Sigmoid colon (tissue), 7 donors: ENCODE measurements at places on chromosomes 2 and 18. TPM values are rescaled to one million over a fixed set of nuclear protein-coding genes. Genes with fewer than 3 reads are reported as not detected.

DNA sequence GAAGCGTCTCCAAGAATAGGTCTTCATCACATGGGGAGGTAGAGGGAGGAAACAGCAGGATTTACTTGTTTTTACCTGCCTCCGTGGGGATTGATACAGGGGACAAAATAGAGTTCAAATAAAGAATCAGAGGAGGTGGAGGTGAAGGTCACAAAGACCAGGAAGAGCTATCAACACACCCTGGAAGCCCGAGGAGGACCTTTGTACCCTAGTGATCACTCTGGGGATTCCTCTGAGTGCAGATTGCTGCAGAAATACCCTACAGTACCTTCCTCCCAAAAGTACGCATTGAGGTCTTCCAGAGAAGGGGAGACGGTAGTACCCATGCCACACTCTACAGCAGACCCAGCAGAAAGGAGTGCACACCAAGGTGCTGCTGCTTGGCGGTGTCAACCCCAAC, 44.9 kb downstream of the OSR1 start:
- no peak for DNase-seq

- DNase-seq, result no peak
Observed at GRCh38 chr2:81734981-81735380, 1430.4 kb upstream of the LRRTM1 start.

DNA sequence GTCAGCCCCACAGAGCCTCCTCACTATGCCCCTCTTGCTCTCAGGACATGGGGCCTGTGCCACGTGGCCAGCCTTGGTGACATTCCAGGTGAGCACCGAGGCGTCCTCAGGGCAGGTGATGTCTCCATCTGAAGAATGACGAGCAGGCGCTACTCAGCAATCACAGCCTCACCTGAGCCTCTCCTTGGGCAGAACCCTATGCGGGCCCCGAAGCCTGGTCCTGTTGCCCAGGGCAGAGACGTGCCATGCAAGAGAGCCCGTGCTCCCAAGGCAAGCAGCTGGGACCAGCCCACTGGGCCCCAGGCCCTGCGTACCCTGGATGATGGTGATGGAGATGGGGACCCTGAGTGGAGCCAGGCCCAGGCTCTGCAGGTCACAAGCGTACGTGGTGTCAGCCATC, 32.5 kb upstream of the SELENOI start:
- no peak for DNase-seq

GRCh38 chr2:141927536-141927935, 203.3 kb downstream of the LRP1B start:
- DNase-seq, result no peak

DNA sequence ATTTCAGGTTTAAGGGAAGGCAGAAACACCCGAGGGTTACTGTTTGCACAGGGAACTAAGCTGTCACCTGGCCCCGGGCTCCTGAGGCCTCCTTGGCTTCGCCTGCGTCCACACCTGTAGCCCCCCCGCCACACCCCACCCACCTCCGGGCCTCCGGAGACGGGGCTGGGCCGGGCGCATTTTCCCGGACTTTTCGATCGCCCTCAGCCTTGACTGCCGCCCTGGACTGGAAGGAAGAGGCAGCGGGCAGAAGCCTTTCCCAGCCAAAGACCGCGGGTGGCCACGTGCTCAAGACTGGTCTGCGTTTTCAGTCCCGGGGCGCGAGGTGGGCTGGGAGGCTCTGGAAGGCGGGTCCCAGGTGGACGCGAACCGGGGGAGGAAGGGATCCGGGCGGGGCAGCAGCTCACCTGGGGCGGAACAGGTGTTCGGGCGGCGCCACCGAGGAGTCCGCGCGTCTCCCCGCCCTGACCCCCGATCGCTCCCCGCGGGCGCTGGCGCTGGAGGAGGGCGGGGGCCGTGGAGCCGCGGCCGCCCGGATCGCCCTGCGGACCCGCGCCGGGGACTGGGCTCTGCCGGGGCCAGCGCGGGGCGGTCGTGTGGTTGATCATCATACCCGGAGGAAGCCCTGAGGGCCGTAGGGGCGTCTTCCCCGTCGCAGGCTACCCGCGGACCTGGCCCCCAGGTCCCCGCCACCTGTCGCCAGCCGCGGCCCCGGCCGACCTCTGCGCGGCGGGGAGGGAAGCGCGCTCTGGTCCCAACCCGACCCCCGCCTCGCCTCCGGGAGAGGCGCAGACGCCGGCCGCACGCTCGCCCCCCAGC, 3.2 kb downstream of the ID2 start:
- peak; percentile 83 for DNase-seq

GRCh38 chr2:47301731-47302130, 101.2 kb upstream of the MSH2 start:
- DNase-seq, result no peak

DNA sequence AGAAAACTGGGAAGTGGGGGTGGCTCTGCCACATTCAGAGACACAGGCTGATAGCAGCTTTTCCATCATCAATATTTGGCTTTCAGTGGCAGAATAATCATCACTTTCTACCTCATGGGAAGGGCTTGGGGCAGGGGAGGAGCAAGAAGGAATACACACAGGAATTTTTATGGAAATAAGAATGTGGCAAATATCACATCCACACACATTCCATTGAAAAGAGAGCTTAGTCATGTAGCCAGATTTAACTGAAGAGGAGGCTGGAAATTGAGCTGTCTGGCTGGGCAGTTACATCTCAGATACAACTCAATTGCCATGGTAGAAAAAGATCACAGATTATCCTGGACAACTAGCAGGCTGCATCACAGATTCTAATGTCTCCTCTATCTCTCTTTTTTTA, 1474.0 kb upstream of the ACVR2A start:
- DNase-seq, result no peak

DNA sequence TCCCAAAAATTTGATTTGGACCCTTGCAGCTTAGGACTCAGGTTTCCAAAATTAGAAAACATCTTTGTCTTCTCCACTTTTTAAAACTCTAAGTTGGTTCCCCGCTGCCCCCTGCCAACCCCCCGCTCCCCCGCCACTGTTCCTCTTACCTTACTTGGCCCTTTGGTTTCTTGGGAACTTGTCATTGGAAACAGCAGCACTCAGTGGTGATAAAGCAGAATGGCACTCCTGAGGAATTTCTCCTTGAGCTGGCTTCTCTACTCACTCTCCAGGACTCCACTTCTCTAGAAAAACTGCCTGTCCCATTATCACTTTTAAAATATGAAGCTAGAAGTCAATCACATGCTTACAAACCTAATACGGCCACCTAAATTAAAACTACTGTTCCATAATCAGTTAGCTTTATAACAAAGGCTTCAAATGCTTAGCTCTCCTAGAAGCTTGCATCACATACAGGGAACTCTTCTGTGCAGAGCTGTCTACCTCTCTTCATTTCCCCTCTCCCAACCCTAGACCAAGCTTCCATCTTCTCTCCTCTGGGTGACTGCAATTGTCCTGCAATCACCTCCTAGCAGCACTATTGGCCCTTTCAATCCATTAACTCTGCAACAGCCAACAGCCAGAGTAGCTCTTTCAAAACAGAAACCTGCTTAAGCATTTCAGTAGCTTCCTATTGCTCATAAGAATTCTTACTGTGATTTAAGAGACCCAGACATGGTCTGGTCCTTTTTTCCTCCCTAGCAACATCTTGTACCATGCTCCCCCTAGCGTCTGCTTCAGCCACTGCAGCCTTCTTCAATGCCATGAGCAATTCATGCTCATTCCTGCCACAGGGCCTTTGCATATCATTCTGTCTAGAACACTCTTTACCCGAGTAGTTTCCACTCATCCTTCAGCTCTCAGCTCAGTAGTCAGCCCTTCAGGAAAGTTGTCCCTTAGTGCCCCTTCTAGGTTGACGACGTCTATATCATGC, 15.2 kb upstream of the PLEKHM3 start:
- DNase-seq, result peak; percentile 83

Gene NEU2
- total RNA-seq, result not detected

GRCh38 chr18:48393776-48394175, 15.4 kb downstream of the ZBTB7C start:
- DNase-seq, result no peak

DNA sequence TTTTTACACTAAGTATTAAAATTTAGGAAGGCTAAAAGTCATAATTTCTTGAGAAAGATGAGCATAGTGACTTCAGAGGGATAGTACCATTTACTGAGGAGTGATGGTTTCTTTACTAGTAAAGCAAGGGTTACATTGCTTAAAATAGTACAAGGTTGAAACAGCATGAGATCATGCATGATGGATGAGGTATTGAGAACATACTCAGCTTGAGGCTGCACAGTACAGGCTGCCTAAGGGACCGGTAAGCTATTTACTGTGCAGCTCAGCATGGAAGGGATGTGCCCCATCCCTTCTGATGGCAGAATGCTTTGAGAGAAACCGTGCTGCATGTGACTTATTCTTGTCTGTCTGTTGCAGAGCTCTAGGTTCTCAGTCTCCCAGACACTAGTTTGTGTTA, 122.1 kb downstream of the EML6 start:
- no peak for DNase-seq

DNA sequence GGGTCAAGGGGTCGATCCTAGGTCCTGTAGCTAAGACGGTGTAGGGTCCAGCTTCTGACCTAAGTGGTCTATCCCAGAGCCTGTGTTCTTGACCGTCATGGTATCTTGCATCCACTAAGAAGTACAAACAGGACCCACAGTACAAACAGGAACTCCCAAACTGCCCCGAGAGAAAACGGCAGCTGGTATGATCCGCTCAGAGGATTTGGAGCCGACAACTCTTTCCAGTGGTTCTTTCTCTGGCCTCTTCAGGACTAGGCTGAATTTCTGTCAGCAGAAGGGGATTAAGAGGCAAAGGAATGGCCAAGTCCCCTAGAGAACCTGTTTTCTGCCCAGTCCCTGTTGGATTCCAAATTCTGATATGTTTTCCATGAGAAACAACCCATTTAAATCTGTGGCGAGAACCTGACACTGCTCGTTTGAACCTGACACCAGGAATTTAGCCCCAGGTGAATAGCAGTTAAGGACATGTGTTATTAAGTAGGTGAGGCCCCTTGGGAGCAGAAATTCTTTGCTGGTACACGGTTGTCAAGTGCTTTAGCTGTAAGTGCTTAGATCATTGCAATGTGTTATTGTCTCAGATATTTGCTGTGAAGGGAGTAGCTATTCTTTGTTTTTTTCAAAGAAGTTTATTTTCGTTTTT, 50.5 kb upstream of the TXNDC2 start:
- no peak for DNase-seq

DNA sequence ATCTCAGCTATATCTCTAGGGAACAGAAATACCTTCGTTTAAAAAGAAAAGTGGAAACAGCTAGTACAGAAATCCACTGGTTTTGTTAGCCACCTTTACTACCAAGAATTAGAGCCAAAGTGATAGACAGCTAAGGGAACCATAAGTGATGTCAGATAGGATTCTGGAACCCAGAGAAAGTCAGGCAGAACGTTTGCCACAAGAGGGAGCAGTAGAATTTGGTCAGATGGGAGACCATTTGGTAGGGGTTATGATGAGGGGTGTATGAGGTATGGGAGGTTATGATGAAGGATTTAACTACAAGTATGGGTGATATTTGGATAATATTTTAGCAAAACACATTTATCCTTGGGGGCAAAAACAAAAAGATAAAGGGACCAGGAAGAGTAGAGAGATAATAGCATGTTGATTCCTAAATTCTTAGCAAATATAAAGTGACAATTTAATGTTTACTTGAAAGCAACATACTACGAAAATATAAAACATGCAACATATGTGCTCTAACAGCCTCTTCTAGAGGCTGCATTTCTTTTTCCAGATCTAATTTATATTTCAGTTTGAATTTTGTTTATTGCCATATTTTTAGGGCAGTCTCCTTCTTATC, 3.3 kb downstream of the SLC8A1 start:
- DNase-seq, result no peak

- DNase-seq, result no peak
Observed at GRCh38 chr2:122180972-122181371, 425.5 kb downstream of the TSN start.

DNA sequence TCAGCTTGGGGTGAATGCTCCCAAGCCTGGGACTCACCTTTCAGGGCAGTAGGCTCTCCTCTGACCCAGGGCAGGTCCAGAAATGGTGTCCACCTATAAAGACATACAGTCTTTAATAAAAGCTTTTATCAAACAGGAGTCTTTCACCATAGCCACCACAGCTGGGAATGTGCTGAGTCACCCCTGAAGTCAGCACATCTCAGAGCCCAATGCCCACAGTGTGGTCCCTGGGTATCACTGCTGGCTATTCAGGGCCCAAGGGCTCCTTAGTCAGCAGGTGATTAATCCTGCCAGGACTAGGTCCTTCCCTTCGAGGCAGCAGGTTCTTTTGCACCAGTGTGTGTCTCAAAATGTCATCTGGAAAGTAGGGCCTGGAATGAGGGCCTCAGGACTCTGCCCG, 181.9 kb downstream of the MEMO1 start:
- DNase-seq, result no peak

DNA sequence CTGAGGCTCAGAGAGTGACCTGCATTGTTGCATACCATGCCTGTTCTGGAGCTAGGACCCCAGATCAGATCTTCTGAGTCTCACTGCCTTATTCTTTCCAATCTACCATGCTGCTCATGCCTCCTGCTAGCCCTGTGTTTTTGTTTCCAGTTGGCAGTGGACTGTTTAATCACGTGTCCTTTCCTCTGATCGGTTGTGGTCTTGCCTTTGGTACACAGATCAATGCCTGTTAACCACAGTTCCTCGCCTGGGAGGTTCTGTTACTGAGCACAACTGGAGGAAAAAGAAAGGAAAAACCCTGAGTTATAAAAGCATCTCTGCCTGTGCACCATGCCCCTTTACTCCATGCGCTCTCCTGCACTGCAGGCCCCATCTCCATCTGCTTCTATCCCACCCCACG, 329.1 kb downstream of the SETBP1 start:
- DNase-seq, result no peak

Gene TRIM54
- not detected for total RNA-seq

- peak; percentile 53 for DNase-seq
Observed at GRCh38 chr2:64615844-64616536, 37.7 kb downstream of the SERTAD2 start.

Gene NPHP1
- total RNA-seq, result 6.1 TPM

Gene NOP58
- total RNA-seq, result 91.1 TPM

GRCh38 chr18:79568543-79569205, 110.9 kb upstream of the CTDP1 start:
- DNase-seq, result peak; percentile 47

DNA sequence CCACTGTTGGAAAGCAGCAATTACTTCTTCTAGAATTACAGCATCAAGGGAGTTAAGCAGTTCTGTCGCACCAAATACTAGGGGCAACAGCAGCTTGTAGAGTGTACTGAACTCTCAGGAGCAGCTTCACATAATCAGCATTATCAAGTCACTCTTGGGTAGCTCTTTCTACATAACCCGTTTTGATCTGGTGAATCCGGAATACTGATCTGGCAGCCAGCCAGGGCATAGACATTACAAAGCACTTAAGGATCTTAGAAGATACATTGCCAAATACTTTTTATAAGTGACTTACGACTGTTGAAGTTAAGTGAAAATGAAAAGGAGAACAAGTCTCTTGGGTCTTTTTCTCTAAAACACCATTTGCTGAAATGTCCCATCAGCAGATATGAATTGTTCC, 73.2 kb upstream of the NETO1 start:
- no peak for DNase-seq
